ENCODE measurements at places on chromosomes 13 and 19.

DNA sequence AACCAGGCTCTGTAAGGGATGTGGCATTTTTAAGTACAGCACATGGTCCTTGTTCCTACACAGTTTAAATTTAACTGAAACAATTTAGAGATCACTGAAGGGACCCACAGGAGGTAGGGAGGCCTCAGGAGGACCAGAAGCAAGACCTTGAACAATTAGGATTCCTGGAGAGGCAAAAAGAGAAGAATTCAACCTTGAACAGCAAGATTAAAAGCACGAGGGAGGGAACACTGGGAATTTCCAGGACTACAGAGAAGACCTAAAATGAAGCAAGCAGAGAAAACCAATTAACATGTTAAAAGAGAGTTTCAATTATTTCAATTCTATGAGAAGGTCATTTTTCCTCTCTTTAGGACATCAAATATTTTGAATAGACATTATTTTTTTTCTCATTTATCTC, 160.3 kb downstream of the KCTD12 start:
- DNase-seq = no peak

DNA sequence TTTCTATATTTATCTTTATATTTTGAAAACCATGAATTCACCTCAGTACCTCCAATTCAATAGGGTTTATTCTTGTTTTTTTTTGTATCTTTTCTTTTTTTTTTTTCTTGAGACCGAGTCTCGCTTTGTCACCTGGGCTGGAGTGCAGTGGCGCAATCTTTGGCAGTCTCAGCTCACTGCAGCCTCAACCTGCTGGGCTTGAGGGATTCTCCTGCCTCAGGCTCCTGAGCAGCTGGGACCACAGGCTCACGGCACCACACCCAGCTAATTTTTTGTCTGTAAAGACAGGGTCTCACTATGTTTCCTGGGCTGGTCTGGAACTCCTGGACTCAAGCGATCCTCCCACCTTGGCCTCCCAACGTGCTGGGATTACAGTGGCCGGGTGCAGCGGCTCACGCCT, 23.1 kb upstream of the EVI5L start:
- no peak for DNase-seq

DNA sequence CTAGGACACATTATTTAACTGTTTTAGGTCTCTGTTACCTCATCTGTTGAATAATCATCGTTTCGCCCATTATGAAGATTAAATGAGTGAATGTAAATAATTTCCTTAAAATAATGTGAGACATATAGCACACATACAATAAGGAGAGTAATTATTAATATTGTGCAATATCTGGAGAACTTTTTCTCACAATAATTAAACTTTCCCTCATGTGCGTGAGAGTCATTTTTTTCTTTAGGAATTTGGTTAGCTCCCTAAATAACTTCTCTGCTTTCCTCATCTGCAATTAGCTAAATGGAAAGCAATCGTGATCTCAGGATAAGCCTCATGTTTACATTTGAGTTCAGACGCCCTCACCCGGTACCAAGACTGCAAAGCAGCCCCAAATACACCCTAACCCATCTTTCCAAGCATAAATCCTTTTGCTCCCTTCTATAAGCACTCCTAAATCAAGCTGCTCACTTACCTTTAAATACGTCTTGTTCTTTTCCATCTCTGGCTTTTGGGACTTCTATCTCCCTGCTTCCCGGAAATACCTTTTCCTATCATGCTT, 78.8 kb downstream of the MZT1 start:
- no peak for DNase-seq

DNA sequence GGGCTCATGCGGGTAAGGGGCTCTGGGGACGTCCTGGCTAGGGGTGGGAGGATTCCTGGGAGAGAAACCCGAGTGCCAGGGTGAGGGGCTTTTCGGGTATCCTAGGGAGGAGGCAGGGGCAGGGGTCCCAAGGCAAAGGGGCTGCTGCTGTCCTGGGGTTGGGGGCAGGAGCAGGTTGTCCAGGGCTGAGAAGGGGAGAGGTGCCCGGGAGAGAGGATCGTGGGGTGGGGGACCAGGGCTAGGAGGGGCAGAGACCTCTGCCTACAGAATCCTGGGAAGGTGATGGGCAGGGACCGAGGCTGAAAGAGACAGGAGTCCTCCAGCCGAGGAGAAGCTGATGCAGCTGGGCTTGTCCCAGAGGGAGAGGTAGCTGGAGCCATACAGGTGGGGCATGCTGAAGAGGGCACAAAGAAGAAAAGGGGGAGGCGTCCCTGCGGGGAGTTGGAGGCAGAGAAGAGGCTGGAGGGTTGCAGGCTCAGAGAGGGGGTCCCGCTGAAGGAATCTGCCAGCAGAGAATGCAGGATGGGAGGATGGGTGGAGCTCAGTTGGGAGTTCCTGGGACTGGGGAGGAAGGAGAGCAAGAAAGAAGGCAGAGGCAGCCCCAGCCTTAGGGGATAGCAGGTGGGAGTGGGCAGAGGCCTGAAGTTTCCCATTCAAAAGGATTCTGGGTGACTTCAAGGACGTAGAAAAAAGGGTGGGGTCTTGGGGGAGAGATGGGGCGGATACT, 574 bp downstream of the CYP2S1 start:
- DNase-seq = no peak

GRCh38 chr19:17340302-17340870, 3.0 kb downstream of the GTPBP3 start:
- no peak for DNase-seq
